ENCODE measurements at places on chromosomes 5 and 9.

- no peak for DNase-seq
Observed at GRCh38 chr5:128290152-128290858, 206.7 kb downstream of the SLC12A2 start.

GRCh38 chr5:88883836-88884607 is 1.0 kb upstream of the MEF2C start:
- peak; percentile 66 for DNase-seq

GRCh38 chr5:71899865-71900342 is 180.8 kb downstream of the CARTPT start:
- no peak for DNase-seq

DNA sequence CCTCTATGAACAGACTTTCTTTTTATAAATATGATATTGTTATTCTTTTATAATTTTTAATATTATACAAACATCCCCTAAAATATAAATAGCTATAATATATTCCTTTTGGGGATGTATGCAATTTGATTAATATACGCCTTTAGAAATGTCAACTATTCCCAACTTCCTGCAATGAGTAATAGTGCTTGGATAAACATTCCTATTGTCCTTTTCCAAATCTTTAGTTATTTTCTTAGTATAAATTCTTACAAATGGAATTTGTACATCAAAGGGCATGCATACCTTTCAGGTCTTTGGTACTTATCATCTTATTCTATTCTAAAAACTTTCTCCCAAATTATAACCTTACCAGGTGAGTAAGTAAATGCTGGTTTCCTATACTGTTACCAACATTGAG is 6.2 kb downstream of the NLN start:
- no peak for DNase-seq

GRCh38 chr9:77440057-77440456 is 208.1 kb downstream of the GNA14 start:
- peak; percentile 53 for DNase-seq

DNA sequence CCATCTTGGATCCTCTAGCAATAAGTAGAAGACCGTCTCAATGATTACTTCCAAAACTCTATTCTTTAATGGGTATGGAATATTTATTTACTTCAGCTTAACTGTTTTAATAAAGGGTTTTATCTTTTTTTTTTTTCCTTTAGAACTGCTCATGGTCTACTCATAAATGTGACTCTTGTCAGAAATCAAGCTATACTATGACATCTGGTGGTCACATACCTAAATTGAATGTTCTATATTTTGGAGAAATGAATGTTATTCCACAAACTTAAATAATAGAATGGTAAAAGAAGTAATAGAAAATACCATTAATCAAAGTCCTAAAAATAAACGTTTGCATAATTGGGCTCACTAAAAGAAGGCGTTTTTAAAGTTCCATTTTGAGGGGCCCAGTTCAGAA is 131.2 kb upstream of the PLCXD3 start:
- DNase-seq: no peak

DNA sequence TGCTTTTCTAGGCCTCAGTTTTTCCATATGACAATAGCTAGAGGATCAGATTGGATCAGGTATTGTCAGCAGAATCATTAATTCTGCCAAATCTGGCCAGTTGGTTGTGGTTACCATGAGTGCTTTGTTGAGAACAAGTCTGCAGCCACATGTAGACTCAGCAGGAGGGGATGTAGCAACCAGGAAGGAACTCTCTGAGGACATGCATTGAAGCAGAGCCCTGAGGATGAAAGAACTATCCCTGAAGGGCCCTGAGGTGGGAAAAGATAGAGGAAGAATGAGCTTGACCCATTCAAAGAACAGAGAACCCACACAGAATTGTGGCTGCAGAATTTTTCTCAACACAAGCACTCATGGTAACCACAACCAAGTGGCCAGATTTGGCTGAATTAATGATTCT is 60.1 kb upstream of the AFAP1L1 start:
- DNase-seq: no peak

DNA sequence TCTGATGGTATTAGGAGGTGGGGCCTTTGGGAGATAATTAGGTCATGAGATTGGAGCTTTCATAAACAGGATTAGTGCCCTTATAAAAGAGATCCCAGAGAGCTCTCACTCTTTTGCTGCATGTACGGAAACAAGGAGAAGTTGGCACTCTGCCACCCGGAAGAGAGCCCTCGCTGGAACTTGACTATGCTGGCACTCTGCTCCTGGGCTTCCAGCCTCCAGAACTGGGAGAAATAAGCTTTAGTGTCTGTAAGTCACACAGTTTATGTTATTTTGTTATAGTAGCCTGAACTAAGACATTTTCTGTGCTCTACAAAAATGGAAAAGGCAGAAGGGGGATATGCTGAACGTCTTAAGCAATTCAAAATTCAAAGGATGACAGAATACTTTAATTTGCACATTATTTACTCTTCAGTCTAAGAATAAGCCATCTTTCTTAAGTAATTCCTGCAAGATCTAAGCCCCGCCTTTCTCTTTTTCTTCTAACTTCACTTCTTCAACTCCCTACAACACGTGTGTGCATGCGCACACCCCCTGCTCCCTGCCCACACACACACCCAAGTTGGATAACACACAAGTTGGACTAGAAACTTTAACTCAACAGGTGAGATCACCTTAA is 17.3 kb downstream of the NFIB start:
- DNase-seq: no peak

DNA sequence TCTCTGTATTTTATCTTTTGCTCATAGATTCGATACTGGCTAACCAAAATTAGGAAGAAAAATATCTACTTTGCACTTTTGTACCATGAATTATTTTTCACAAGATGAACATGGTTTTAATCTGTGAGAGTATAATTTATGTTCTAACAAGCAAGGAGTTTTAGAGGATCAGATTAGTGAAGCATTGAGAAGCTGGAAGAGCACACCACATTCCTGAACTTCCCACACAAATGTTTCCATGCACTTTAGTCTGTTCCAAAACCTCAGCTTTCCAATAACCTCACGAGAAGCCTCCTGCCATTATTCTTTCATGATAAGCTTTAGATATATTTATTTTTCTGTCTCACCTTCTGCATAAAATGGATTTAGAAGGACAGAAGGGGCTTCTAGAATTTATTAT is 98.7 kb upstream of the MPDZ start:
- no peak for DNase-seq

DNA sequence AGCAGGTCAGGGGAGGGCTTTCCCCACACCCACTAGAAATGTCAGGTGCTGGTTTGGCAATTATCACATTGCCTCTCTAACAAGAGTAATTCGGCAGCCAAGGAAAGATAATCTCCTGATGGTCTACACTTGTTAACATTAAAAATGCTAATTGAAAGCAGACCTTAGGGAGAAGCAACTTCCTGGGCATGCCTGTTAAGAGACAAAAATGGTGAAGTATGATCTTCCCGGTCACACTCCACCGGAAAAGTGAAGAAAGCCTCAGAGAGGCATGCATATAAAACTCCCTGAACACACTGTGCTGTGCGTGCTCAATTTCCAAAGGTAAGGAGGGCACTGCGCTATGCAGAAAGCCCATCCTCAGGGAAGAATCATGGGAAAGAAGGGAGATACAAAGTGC is 244.3 kb downstream of the FAM170A start:
- no peak for DNase-seq

DNA sequence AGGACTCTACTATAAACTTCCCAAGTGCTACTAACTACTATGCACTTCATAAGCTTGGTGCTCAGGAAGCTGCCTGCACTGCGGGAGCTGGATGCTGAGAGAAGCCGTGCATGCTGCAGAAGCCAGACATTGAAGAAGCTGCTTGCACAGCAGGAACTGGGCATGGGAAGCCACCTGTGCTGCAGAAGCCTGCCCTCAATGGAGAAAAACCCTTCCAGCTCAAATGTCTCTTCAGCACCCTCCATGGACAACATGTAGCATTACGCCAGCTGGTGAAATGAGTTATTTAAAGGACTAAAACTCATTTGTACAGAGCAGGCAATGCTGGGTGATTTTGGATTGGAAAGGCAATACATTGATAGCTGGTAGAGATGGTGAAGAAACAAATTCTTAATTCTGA is 247.2 kb downstream of the KIF4B start:
- DNase-seq: peak; percentile 49

DNA sequence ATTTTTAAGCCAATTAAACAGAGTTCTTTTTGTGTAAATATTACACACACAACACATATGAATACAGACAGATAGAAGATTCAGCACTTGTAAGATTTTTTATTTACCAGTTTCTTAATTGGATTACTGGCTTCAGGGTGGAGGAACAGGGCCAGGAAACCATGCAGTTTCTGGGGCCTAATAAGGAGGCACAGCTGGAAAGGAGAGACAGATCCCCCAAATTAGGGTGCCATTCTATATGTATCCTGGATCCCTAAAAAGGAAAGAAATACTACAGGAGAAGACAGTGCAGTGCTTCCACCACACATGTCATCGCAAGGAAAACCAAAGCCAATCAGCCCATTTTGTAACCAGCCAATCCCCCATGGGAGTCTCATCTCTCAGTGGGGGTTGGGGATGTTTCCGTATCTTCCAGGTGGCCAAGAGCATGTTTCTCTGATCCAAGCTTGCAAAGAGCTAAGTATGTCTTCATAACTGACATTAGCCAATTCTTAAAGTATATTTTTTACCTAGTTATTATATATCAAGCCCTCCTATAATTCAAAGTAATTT is 15.8 kb upstream of the ABO start:
- no peak for DNase-seq

DNA sequence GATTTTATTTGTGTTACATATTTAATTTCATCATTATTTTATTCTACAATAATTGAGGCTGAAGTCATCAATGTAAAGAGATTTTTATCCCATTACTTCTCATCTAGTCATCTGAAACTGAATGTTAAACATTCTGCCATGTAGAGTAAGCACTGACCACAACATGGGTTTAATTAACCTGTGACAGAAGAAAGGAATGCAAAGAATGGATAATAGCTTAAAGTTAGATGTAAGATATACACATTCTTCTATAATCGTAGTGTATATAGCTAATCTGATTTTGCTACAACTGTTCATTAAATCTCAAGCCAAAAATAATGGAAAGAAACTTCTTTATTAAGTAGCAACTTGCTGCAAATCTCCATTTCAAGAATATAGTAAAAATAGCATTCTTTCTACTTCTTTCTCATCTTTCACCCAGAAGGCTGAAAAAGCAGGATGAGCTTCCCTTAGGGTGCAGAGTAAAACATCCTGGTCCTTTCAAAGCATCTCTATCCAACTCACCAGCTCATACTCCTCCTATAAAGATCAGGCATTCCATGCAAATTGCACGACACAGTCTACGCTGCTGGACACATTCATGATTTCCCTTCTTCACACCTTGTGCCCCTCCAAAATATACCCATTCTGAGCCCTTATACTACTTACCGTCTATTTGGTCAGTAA is 115.2 kb downstream of the EFNA5 start:
- no peak for DNase-seq

- DNase-seq: no peak
Observed at GRCh38 chr5:95005811-95006210, 279.1 kb downstream of the MCTP1 start.

DNA sequence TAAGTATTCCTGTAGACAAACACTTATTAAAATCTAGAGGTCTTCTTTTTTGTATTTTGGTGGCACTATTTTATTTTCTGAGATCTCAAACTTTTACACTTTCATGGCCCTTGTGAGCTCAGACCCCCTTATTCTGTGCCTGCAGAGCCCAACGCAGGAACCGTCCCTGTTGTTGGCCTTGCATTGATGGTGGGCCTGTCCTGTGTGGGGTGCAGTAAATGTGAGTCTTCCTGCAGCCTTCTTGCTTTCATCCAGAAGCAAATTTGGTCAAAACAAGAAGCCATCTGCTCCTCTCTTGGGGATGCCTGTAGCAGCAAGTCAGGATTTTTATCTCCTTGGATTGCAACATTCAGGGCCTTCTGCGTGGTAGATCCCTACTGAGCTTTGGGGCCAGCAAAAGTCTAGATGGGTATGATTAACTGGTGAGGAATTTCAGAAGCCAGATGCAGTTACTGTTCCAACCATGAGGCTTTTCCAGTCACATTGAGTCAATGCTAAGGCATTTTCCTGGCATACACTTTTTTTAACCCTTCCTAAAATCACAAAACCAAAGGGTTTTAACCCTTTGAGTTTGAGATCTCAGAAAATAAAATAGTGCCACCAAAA is 31.7 kb downstream of the BASP1 start:
- no peak for DNase-seq

GRCh38 chr9:134061019-134061687 is 6.7 kb downstream of the BRD3 start:
- DNase-seq: no peak

DNA sequence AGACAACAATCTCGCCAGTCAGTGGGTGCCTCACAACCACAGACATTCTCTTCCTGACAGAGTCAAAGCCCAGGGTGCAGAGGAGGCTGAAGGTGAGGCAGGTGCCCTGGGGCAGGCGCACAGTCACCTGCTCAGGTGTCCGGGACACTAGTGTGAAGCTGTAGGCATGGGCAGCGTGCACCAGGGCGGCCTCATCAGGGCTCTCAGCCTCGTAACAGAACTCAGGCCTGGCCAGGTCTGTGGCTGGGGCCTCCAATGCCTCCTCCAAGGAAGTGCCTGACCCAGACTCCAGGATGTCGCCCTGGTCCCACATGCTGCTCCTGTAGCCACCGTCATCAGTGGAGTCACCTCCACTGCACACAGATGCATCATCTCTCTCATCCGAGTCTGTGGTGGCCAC is 198.7 kb downstream of the PTTG1 start:
- DNase-seq: no peak

GRCh38 chr9:77554586-77555105 is 93.5 kb downstream of the GNA14 start:
- DNase-seq: no peak

GRCh38 chr5:59380350-59380951 is 513.1 kb downstream of the PDE4D start:
- no peak for DNase-seq

DNA sequence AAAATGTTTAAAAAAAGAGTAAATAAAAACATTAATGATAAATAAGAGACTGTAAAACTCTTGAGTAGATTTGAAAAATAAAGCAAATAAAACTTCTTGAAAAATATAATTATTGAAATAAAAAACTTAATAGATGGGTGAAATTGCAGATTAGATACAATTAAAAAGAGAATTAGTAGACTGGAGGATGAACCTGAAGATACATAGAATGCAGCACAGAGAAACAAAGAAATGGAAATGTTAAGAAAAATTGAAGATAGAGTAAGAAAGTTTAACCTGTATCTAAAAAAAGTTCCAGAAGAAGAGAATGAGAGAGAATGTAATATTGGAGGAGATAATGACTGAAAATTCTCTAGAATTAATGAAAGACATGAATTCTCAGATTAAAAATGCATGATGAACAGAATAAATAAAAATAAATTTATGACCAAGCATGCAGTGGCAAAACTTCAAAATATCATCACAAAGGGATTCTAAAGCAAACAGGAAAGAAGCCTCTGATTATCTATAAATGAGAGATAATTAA is 438.1 kb upstream of the CLINT1 start:
- DNase-seq: no peak

- DNase-seq: no peak
Observed at GRCh38 chr5:124860291-124860655, 113.8 kb upstream of the ZNF608 start.
